ENCODE measurements at places on chromosomes 3 and 15.

- DNase-seq, result no peak
Measured at GRCh38 chr15:30859091-30859874, 44.4 kb upstream of the FAN1 start.

GRCh38 chr3:40680685-40681657 is 156.2 kb downstream of the ZNF621 start:
- DNase-seq, result no peak

DNA sequence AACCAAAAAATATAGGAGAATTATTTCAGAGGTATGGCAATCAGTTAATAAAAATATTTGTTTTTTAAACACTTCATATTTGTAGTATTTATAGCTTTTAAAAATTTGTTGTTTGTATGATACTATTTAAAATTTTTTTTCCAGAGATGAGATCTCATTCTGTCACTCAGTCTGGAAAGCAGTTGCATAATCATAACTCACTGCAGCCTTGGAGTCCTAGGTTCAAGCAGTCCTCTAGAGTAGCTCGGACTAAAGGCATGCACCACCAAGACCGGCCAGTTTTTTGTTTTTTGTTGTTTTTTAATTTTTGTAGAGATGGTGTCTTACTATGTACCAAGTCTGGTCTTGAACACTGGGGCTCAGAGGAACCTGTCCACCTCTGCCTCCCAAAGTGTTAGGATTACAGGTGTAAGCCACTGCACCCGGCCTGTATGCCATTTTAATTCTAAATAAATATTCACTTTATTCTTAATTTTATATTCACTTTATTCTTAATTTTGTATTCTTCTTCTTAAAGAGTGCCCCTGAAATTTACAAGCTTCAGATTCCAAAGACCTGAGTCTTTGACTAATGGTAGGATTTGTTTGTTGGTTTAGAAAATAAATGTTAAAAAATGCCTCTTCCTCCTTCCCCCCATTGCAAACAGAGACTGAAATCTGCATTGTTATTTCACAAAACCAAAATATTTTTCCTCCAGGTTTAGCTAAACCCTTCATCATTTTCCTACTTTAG is 9.4 kb downstream of the TGFBR2 start:
- DNase-seq, result no peak

DNA sequence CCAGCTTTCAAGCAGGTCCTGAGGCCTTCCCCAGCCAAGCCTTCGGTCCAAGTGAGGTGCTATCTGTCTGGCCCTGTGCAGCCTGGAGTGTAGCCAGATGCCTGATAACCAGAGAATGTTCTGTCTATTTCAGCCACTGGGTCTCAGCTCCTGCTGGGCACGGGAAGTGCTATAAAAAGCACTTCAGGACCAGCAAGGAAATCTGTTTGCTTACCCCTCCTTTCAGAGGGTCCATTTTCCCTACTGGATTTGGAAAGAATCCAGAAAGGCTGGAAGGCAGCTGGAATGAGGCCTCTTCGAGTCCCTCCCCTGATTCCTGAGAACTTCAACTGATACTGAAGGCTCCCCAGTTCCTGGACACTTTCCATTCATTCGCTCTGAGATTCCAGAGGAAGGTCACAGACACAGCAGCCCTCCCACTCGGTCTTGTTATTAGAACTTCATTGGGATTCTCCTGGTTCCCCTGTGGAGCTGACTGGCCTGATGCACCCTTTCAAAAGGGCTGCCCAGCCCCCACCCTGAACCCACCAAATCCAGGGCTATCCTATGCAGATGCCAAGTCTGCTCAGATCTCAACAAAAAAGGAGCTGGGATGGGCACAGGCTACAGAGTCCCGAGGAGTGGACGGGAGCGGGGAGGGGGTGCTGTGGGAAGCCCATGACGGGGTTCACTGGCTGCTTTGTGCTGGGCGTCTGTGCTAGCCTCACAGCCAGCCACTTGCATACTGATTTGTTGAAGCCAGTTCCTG is 70.4 kb downstream of the UMPS start:
- DNase-seq, result no peak

- DNase-seq, result no peak
Measured at GRCh38 chr15:72935521-72935920, 116.7 kb upstream of the NEO1 start.

DNA sequence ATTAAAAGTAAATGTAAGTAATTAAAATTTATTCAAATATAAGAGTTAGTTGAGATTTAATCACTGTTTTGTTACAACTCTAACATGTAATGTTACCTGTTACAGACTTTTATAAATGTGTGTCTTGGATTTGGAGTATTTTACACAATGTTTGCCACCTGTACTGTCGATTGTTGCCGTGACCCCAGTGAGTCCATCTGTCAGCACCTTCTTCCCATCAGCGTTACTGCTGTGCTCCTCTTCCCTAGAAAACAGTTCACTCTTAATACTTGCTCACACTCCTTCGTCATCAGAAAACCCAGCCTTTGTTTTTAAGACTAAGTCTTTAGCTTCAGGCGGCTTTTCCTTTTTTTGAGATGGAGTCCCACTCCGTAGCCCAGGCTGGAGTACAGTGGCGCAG is 40.5 kb upstream of the FBXL22 start:
- DNase-seq, result no peak

DNA sequence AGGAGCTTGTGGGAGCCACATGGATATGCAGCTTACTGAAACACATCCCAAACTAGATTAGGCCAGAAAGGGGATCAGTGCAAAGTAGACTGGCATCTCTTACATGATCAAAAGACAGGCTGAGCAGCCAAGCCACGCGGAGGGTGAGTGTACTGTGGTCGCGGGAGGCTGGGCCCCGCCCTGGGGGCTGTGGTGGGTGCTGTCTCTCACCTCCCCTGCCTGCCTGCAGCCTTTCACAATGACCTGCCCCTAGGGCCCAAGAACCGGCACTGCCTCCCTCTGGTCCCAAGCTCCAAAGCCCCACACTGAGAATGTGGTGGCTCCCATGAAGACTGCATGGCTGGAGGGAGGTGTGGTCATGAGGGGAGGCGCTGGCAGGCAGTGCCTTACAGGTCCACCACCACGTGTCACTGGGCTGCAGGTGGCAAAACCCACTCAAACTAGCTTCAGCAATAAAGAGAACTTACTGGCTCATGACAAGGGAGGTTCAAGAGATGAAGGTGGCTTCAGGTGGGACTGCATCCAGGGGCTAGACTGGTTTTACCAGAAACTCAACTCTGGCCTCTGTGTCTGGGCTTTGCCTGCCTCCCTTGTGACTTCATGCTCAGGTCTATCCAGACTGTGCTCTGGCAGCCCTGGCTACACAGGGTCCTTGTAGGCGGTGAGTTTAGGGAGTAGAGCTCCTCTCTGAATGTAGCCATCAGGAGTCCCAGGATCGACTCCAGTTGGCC is 27.4 kb upstream of the PLXND1 start:
- no peak for DNase-seq

DNA sequence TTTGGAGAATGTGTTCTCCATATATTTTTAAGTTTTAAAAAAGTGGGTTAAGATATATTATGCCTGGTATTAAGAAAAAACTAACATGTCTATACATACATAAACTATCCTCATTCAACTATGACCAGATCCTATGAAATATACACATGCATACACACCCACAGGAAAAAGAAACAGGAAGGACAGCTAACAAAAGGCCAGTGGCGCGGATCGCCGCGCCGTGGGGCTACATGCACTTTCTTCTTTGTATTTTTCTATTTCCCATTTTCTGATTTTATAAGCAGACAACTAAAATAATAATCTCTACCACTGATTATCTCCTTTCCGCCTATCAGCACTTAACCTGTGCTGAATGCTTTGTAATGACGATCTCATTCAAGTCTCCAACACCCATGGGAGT is 160.1 kb downstream of the OR4M2 start:
- DNase-seq, result no peak

DNA sequence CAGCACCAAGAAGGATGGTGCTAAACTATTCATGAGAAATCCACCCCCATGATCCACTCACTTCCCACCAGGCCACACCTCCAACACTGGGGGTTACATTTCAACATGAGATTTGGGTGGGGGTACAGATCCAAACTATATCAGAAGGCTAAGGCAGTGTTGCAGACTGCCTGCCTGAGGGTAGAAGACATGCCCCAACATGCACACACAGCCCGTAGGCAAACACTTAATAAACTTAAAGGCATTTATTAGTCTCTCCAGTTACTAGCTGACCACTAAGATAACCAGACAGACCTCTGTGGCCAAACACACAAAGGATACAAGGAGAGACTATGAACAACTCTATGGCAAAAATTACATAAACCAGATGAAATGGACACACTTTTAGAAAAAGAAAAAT is 10.2 kb downstream of the FAM162A start:
- no peak for DNase-seq

DNA sequence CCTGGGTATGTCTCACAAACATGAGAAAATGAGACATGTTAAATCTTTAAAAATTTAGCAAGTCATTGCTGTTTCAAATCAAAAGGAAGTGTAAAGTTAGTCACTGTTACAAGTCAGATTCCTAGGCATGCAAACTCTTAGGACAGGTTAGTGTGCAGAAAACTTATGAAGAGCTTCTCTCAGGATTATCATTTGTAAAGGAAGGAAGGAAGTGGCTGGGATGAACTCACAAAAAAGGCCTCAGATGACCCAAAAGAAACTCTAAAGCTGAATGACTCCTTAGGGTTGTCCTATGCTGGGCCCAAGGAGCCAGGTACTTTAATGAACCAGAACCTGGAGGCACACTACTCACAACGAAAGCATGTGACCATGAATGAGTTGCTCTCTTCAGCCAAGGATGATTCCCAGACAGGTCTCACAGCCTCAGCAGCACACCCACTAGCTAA is 25.0 kb downstream of the MSL2 start:
- DNase-seq, result no peak

- no peak for DNase-seq
Measured at GRCh38 chr15:41919201-41919820, 25.5 kb upstream of the SPTBN5 start.

DNA sequence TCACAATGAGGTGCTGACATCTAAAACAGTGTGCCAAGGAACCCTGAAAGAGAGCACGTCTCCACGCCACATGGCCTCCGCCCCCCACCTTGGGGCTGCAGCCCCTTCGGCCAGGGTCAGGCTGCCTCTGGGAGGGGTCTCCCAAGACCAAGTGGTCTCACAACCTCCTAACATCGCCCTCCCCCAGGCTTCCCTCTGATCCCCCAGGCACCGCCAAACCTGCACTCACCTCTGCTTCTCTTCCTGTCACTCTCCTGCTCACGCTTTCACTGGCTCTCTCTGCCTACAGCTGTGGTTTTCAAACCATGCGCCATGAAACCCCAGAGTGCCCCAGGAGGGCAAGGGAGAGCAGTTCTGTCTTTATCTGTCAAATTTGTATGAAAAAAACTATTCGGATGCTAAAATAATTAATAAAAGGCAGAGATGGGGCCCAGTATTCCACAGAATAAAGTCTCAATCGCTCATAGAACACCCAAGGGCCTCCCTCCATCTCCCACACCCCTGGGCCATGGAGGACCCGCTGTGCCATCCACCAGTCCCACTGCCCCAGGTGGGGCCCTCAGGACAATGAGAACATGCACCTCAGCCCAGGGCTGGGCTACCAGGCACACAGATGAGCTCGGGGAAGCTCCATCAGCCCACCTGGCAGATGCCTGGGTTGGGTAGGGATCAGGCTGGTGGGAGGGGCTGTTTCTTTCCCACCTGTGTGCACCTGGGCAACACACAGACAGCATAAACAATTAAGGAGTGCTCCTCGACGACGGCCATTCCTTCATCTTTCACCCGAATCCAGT is 21.5 kb downstream of the CYFIP1 start:
- DNase-seq, result no peak

GRCh38 chr3:56754741-56755417 is 46.9 kb downstream of the ARHGEF3 start:
- no peak for DNase-seq

DNA sequence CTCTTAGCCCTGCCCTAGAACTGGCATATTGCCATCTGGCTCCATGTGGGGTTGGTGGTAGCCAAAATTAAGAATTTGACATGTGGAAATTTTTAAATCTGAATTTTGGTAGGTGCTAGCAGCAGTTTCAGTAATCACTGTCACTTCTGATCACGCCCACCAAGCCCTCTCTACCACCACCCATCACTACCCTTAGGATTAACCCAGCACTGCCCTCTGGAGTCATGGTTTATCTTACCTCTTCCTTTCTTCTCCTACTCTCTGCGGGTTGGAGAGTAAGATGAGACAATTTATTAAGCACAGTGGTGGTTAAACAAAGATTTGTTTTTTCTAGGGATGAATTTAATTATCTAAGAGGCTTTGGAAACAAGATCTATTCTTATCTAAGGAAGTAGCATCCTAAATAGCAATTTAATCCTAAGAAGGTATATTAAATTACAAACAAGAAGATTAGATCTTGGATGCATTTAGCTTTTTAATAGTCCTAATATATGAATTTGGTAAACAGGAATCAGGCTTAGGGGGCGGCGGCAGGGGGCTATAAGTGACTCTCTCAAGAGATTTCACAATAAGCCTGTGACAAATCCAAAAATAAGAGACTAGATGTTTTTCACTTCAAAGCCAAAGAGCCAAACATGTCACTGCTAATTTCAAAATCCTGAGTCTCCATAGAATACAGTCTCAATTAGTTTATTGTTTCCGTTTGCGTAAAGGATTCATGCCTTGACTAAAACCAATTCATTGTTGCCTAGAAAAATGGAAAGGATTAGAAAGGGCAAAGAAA is 498.4 kb upstream of the UBE2E2 start:
- no peak for DNase-seq

GRCh38 chr3:185120126-185120525 is 32.7 kb downstream of the C3orf70 start:
- no peak for DNase-seq

- DNase-seq, result no peak
Measured at GRCh38 chr3:65676580-65676979, 362.1 kb downstream of the MAGI1 start.

DNA sequence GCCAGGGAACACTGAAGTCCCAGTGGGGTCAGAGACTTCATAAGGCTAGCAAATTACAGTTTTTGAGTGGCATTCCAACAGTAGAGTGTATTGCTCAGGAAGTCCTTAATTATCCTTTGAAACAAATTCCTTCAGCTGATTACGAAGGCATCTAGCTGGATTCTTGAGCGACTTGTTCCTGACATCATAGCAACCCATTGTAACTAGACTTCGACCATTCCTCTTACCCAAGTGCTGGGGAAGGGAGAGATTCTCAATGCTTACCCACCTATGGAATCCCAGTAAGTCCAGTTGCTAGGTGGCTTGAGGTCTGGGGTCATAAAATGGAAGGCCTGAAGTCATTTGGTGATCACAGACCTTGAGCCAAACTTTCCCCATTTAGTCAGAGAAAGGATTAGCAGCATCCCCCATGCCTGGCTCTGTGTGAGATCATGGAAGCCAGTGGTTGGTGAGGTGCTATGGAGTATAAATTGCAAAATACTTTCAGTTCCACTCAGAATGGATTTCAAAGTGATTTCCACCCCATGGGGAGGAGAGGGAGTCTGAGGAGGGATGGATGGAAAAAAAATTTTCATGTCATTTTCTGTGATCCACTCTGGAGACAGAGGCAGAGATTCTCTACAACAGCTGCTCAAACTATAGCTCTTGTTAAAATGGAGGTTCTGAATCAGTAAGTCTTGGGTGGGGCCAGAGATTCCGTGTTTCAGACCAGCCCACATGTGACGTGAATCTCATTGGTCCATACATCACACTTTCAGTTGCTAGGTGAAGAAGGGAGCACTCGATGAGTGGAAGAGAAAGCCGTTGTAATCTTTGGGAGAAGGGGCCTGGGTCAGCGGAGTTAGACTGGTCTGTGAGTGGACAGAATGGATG is 45.7 kb downstream of the CD86 start:
- DNase-seq, result no peak

- DNase-seq, result no peak
Measured at GRCh38 chr15:69757186-69757585, 304.6 kb downstream of the RPLP1 start.
